ENCODE measurements at places on chromosomes 7 and 10.

GRCh38 chr10:31126593-31126992, 94.9 kb upstream of the ZNF438 start:
- DNase-seq: no peak

DNA sequence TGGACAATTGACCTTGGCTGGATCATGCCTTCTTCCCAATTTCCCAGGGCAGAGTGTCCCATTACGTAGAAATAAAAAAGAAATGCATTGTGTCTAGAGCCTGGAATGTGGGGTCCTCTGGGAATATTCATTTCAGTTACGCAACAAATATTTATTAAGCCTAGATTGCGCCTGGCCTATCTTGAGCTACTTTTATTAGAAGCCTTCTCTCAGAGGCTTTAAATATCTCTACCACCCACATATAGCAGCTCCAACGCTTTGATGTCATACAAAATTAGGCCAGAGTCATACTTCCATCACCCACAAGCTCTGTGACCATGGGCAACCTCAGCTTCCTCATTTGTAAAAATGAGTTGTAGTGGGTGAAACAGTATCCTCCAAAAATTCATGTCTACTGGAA, 24.9 kb upstream of the CARD11 start:
- DNase-seq: no peak

GRCh38 chr7:127620406-127621233, 2.7 kb upstream of the PAX4 start:
- no peak for DNase-seq

GRCh38 chr7:2022021-2022409, 210.7 kb downstream of the MAD1L1 start:
- DNase-seq: no peak

DNA sequence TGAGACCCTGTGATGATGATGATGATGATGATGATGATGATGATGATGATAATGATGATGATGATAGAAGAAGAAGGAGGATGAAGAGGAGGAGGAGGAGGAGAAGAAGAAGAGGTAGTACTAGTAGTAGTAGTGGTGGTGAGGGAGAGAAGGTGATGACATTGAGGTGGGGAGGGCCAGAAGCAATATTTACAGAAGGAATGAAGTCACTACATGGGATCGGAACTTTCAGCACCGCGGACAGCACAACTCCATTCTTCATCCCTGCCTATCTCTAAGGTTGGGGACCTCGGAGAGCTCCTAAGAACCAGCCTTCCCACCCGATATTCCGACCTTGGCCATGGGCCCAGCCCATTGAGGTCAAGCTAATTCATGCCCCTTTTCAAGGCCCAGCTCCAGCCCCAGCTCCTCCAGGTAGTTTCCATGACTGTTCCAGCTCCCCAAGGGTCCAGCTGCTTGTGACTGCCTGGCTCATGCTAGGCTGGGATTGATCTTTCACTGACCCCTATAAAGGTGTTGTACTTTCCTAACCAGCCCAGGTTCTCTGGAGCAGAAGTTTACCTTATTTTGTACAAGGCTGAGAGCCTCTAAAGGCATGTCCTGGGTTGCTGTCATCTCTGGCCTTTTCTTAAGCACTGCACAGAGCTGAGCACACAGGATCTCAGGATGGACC, 10.3 kb downstream of the CRHR2 start:
- DNase-seq: peak; percentile 77

- DNase-seq: no peak
These were observed 67.1 kb upstream of the CC2D2B start for GRCh38 chr10:95840681-95841080.

DNA sequence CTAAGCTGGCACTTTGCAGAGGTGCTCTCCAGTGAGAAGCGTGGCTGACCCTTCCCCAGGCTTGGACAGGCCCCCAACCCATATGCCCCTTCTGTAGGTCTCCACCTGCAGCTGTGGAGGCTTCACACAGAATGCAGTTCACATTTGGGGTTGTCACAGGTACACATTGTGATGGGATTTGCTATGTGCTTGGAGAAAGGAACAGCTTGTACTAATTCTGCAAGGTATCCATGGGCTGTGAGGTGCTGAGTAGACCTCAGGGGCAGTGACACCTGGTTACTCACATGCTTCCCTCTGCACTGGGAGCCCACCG, 188.9 kb downstream of the CXCL12 start:
- DNase-seq: no peak
